ENCODE measurements at places on chromosomes 7 and 10.

GRCh38 chr10:58360412-58361004, 24.7 kb upstream of the TFAM start:
- no peak for DNase-seq

GRCh38 chr7:112061051-112061450, 145.1 kb downstream of the DOCK4 start:
- no peak for DNase-seq

DNA sequence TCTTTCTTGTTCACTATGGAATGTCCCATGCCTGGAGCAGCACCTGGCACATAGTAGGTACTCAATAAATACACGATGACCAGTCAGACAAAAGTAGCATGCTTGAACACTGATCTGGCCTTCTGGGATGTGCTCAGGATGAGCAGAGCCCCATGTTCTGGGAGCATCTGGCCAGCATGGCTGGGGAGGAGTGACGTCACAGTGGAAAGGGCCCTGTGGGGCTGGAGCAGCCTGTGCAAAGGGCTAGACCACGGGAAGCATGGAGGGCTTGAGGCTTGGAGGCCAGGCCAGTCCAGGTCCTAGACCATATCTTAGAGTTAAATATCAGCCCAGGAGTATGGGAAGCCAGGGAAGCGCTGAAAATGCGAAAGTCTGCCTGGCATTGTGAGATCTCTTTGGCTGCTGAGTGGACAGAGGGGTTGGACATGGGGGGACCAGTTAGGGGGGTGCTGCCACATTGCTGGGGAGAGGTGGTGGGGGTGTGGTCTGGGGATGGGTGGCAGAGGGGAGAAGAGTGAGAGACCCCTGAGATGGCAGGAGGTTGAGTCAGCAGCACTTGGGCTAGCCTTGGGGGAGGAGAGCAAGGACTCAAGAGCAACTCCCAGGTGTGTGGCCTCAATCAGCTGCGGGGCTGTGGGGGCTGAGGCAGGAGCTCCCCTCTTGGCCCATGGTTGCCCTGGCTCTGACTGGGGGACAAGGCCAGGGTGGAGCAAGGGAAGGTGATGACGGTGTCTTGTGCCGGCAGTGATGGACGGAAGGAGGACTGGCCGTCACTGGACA, 34.9 kb downstream of the ZCCHC24 start:
- DNase-seq = no peak

- DNase-seq = no peak
Measured at GRCh38 chr7:154857240-154857639, 145.7 kb downstream of the PAXIP1 start.

- DNase-seq = no peak
Measured at GRCh38 chr7:70502117-70502863, 629.7 kb upstream of the GALNT17 start.

GRCh38 chr10:119691726-119692125, 34.1 kb upstream of the INPP5F start:
- no peak for DNase-seq

GRCh38 chr10:27743012-27743876, 2.4 kb downstream of the MKX start:
- DNase-seq = peak; percentile 41

- DNase-seq = no peak
Measured at GRCh38 chr10:68208424-68209042, 23.4 kb downstream of the ATOH7 start.

DNA sequence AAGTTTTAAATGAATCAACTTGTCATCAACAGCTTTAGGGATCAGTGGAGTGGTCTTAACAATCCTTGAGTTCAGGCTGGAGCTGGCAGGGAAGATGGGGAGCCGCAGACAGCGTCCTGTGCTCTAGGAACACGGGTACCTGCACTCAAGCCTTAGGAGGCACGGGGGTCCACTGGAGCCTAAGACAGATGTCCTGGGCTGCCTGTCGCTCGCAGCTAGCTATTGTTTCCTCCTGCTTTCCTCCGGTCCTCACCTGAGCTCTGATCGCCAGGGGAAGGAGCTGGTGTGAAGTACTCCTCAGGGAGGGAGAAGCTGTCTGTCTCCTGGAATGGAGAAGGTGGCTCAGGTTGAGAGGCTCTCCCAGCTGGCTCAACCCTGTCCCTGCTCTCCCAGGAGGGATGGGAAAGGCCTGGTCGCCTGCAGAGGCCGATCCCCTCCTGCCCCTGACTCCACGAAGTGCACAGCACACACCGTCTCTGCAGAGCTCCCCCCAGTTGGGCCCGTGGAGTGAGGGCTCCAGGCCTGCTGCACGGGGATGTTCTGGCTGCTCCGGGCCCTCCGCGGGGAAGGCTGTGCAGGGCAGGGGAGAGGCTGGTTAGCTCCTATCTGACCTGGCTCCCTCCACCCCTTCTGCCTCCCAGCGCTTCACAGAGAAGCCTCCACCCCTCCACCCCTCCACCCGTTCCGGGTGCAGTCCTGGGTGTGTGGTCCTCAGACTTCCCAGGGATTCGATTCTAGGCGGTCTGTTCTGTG, 14.5 kb upstream of the PYROXD2 start:
- peak; percentile 15 for DNase-seq

- DNase-seq = no peak
Measured at GRCh38 chr7:103934508-103934907, 55.0 kb downstream of the RELN start.

GRCh38 chr7:36128448-36129047, 24.5 kb upstream of the EEPD1 start:
- no peak for DNase-seq

Measured in GM13977 (cell line).